CD4-positive, alpha-beta T cell (primary cell): ENCODE measurements at places on chromosomes 13 and 19.

DNA sequence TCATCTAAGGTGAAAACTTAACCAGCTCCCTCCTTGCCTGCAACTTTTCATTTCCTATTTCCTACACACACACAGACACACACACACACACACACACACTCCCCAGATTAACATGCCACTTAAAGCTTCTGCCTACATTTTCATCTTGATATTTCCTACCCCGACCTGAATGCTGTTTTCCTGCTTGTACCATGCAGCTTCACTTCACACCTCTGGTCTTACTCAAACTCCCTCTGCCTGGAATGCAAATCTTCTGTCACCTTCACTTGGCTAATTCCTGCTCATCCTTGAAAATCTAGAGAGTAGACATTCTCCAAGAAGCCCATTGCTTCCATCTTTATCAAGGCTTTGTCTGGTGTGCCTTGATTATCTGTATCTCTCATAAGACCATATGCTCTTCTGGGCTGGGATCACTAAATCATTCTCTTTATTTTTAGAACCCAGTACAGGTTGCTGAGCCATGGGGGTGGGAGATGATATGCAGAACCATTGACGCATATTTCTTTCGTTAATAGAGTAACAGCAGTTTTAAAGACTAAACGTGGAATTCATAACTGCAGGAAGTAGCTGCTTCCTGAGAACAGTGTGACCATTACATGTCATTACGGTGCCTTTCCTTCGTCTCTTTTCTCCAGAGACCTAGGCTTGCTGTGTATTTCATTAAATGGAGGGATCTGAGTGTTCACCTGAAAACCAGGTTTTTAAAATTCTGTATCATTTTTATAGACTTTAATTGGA is 37.7 kb downstream of the CNMD start:
- DNase-seq = no peak

DNA sequence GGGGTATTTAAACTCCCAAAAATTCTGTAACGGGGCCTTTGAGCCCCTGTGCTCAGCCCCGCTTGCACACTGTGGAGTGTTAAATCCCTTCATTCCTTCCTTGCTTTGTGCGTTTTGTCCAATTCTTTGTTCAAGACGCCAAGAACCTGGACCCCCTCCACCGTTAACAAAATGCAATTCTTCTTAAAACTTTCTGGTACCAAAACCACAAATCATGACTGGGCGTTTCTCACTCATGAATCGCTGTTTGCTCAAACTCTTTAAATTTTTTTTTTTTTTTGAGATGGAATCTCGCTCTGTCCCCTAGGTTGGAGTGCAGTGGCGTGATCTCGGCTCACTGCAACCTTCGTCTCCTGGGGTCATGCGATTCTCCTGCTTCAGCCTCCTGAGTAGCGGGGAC is 881 bp downstream of the ZNF20 start:
- DNase-seq = no peak

- no peak for DNase-seq
Measured at GRCh38 chr13:29931696-29932095, 81.3 kb upstream of the UBL3 start.

DNA sequence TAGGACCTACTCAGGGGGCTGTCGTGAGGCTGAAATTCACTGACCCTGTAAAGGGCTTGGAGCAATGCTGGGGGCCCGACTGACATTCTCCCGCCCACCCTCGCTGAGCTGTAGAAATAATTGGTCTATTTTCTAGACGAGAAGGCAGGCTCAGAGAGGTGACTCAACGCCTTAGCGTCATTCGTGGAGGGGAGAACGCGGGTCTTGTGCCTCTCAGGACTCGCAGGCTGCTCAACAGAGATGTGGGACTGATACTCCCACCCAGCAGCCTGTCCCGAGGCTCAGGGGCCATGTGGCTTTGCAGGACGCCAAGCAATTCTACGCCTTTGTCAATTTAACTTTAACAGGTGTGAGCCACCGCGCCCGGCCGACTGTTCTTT is 23.6 kb upstream of the ASPDH start:
- no peak for DNase-seq

GRCh38 chr19:48396824-48397176 is 3.3 kb downstream of the GRIN2D start:
- no peak for DNase-seq

GRCh38 chr13:49020328-49020727 is 44.6 kb downstream of the FNDC3A start:
- DNase-seq = no peak

- no peak for DNase-seq
Measured at GRCh38 chr13:34383728-34384127, 558.3 kb upstream of the NBEA start.

DNA sequence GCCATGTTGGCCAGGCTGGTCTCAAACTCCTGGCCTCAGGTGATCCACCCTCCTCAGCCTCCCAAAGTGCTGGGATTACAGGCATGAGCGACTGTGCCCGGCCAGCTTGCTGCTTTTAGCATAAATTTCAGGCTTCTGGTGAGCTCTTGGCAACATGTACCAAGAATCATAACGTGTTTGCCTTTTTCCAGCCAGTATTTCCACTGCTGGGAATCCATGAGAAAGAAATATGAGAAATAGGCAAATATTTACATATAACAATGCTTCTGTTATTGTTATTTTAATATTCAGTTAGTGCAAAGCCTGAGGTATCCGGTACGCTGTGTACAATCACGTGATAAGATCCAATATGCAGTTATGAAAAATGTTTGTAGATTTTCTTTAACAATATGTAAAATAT is 29.2 kb upstream of the CERS4 start:
- no peak for DNase-seq

DNA sequence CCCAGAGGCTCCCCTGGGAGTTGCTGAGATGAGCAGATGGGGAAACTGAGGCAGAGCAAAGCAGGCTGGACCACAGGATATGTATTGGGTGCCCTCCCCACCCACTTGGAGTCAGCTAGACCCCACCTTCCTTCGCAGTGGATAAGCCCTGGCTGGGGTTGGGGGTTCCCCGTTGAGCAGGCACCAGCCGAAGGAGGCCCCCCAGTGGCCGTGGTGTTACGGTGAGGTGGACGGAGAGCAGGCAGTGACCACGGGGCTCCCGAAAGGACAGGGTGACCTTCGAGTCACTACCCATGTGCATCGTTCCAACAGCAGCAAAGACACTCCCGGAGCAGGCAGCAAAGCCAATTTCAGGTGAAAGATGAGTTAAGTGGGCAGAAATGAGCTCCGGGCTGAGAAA is 62.4 kb upstream of the ADGRE5 start:
- DNase-seq = no peak
